SHP77 (cell line): ENCODE measurements at places on chromosomes 6 and 20.

GRCh38 chr6:156850353-156850752, 73.2 kb downstream of the ARID1B start:
- DNase-seq: no peak

- DNase-seq: no peak
These were observed 270.7 kb upstream of the TAB2 start for GRCh38 chr6:149046822-149047246.

DNA sequence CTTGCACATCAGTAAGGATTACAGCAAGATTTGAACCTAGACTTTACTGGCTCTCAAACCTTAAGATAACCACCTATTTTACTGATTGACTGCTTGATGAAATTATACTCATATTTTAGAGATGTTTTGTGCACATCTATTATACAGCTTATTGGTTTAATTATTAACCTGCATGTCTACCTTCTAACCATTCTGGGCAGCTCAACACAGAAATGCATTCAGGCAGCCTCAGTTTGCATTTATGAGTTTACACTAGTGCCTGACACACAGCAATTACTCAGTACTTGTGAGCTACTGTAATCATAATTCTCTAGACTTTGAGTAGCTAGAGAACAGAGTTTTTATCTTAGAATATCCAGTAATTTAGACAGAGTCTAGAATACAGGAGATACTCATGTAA, 273.9 kb upstream of the THEMIS start:
- no peak for DNase-seq

DNA sequence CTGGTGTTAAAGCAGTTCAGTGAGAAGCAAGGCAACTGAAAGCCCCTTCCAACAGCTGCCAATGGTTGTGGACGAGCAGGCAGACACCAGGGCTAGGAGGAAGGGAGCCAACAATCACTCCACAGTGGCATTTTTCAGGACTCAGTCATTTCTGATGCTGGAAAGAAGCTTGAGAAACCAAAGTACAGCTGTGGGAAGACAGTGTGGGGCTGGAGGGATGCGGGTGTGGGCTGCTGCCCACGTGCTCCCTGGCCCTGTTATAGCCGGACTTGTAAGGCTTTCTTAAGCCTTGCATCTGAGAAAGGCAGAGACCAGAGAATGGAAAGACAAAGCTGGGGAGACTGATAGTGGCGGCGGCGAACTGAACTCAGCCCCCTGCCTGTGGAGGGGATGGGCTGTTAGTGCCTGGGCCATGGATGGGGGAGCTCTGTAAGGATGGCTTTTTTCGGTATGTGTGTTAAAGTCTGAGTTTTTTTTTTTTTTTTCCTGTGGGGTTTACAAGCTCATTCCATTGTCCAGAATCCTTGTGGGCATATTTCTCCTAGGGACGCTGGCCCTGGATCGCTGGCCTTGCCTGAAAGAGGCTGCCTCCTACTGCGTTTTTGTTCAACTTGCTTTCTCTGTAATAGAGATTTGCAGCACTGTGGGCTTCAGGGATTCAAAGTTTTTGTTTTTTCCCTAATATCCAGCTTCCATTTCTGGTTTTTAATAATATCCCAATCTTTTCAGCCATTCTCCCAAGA, 91.7 kb downstream of the GJA10 start:
- no peak for DNase-seq

- DNase-seq: peak; percentile 85
These were observed 58.6 kb downstream of the TMEM242 start for GRCh38 chr6:157264701-157265100.

DNA sequence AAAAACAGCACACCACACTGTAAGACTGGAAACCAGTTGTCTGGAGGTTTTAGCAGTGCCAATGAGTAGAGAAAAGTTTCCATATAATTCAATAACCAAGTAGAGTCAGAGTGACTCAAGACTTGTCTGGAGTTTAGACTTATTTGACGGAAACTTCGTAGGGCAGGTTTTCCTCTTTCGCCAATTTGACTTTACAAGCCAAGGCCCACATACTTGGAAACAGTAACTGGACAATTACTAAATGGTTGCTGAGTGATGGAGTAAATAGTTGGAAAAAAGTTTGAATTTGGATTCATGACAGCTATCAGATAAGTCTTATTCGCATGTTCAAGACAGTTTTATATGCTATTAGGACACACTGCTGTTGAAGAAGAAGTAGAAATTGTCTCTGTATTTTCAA, 48.1 kb upstream of the CTAGE9 start:
- no peak for DNase-seq

GRCh38 chr6:46357591-46357990, 133.7 kb downstream of the RCAN2 start:
- DNase-seq: no peak

DNA sequence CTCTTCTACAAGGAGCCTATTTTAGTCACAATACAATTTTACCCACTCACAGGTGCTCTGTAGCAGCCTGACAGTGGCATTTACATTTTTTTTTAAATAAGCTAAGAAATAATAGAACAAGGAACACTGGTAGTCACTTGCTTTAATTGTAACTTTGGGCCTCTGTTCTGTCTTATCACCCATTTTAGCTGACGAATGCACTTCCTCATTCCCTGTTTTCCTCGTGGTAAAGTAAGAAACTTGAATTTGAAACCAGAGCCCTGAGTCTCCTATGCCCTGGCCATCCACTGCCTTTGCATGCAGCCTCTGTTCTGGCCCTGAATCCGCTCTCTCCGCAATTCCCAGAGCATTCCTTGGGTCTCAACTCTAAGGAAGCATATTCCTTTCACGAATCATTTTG, 550.6 kb downstream of the PTPRT start:
- DNase-seq: no peak

- no peak for DNase-seq
These were observed 1.5 kb downstream of the NDUFAF5 start for GRCh38 chr20:13786143-13786828.

DNA sequence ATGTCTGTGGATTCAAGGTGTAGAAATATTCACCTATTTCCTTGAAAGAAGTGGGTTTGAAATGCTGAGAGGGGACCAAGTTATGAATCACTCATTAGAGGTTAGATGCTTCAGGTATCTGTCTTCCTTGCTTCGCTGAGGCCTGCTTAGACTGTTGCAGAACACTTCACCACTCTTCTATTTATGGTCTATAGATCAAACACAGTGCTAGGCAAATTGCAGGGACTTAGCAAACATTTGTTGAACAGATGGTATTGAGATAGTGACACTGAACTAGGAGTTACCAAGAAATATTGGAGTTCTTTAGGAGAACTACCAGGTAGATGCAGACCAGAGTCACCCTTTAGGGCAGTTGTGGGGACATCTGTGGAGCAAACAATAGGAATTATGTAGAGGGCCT, 123.8 kb downstream of the RFPL4B start:
- DNase-seq: peak; percentile 2

DNA sequence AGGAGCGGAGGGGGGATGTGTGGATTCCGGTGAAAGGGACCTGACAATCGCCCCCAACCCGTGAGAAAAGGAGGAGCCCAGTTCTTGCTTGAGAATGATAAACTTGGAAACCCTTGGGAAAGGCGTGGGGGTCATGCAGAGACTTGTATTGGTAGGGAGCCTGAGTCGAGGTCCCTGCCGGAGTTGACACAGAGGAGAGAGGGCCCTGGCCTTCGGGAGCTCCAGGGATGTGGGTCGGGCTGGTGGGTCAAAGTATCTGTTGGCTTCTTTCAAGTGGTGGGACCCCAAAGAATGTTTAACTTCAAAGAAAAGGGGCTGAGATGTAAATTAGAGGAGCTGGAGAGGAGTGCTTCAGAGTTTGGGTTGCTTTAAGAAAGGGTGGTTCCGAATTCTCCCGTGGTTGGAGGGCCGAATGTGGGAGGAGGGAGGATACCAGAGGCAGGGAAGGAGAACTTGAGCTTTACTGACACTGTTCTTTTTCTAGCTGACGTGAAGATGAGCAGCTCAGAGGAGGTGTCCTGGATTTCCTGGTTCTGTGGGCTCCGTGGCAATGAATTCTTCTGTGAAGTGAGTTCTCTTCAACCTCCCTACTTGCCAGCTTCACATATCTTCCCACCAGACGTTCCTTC, 571 bp downstream of the CSNK2B start:
- DNase-seq: no peak

DNA sequence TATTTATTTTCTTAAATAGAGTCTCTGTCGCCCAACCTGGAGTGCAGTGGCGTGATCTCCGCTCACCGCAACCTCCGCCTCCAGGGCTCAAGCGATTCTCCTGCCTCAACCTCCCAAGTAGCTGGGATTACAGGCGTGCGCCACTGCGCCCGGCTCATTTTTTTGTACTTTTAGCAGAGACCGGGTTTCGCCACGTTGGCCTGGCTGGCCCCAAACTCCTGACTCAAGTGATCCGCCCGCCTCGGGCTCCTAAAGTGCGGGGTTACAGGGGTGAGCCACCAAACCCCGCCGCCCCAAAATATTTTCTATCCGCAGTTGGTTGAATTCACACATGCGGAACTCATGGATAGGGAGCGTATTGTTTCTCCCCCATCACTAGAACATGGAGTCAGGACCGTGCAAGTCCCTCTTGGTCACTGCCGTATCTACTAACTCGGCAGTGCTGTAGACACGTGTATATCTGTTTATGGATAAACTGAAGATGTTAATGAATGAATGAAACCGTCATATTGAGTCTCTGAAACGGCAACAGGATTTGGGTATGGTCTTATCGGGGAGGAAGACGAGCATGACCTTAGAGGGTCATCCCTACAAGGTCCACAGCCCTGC, 904 bp downstream of the MKKS start:
- peak; percentile 35 for DNase-seq
